ENCODE measurements at places on chromosomes 1 and 21. TPM values are rescaled to one million over a fixed set of nuclear protein-coding genes. Genes with fewer than 3 reads are reported as not detected.

DNA sequence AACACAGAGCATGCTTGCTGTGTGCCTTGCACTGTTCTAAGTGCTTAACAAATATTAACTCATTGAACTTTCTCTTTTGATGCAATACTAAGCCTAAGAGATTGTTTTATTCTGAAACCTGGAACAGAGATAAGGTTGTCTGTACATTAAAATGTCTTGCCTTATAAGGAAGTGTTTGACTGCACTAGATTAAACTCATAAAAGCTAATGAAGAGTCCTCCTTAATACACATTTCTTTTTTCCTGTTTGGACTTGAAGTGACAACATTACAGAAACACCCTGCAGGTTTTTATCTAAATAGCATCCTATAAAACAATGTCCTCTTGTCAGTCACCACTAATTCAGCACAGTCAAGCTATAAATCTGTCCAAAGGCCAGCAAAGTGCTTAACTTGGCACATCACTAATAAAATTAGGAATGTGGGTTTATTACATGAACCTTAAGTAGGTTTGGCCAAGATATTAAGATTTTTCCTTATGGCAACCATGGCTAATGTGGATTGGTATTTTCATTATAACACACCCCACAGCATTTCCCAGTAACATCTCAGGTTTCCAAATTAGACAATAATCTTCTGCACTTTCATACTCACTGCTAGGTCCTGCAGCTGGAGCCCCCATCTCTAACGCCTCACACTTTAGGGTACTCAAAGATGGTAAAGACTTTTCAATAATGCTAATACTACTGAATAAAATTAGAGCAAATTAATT, 389.7 kb downstream of the LMO4 start:
- H3K36me3 ChIP-seq: no peaks in the 10 kb centered on the region
- H3K27me3 ChIP-seq: no peaks in the 10 kb centered on the region
- H3K27ac ChIP-seq: no peak overlapping the region
- H3K4me1 ChIP-seq: no peaks in the 10 kb centered on the region
- DNase-seq: no peak

- no peaks in the 10 kb centered on the region for H3K4me1 ChIP-seq
- H3K36me3 ChIP-seq: no peaks in the 10 kb centered on the region
- no peak for DNase-seq
- no peak overlapping the region for H3K4me3 ChIP-seq
- H3K27ac ChIP-seq: no peak overlapping the region
Measured at GRCh38 chr1:190322274-190322673, 155.4 kb downstream of the BRINP3 start.

DNA sequence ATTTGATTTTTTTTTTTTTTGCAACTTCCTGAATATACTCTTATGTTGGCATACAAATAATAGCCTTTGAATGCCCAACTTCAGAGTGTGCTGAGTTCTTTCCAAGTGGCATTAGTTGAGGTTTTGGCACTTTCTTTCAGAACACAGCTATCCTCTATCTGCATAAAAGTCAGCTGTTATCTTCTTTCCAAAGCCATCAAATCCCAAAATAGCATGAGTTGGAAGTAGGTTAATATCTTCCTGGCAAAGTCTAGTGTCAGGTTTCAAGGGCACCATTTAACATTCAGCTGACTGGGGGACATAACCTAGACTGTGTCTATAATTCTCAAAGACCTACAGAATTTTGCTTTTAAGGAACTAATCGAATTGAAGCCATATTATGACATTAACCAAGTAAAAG, 223.9 kb downstream of the PLPP3 start:
- no peaks in the 10 kb centered on the region for H3K36me3 ChIP-seq
- peaks cover 9% of the 10 kb centered on the region for H3K4me1 ChIP-seq
- no peak for DNase-seq
- H3K27me3 ChIP-seq: no peaks in the 10 kb centered on the region
- H3K27ac ChIP-seq: no peak overlapping the region
- no peak overlapping the region for H3K4me3 ChIP-seq

- peaks cover 21% of the 10 kb centered on the region for H3K4me1 ChIP-seq
- no peak overlapping the region for H3K27ac ChIP-seq
- DNase-seq: no peak
- no peak overlapping the region for H3K4me3 ChIP-seq
- no peaks in the 10 kb centered on the region for H3K27me3 ChIP-seq
- H3K36me3 ChIP-seq: no peaks in the 10 kb centered on the region
Measured at GRCh38 chr1:9253004-9253403, 18.4 kb downstream of the H6PD start.

GRCh38 chr21:18917622-18918021, 514.0 kb upstream of the TMPRSS15 start:
- no peak overlapping the region for H3K27ac ChIP-seq
- no peaks in the 10 kb centered on the region for H3K27me3 ChIP-seq

GRCh38 chr1:98453066-98453465, 208.5 kb upstream of the SNX7 start:
- H3K4me3 ChIP-seq: no peak overlapping the region
- no peaks in the 10 kb centered on the region for H3K36me3 ChIP-seq

DNA sequence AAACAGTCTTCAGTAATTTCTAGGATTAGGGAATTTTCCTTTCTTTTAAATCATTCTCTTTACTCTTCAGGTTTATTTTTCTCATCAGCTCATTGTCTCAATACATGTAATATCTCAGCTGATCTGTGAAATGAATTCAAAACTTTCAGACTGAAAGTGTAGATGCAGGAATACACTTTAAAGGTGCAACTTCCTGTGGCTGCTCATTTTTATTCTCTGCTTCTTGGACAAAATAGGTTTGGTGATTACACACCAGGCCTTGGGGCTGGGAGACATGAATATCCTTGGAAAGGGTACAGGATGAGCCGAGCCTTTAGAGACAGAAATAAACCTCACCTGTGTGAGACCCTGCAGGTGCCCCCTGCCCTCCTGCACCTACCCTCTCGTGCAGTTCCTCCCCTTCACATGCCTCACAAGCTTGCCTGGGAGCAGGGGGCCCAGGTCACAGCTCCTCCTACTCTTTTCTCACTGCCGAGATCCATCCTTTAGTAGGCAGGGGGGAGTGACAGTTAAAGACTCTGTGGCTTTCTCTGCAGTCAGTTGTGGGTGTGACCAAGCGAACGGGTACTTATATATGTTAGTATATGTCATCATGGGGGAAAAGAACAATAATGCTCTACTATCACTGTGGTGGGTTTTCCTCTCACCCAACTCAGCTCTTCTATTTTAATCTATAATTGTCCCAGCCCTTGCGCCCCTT, 23.6 kb downstream of the XCL2 start:
- no peak overlapping the region for H3K4me3 ChIP-seq
- H3K4me1 ChIP-seq: no peaks in the 10 kb centered on the region
- no peaks in the 10 kb centered on the region for H3K36me3 ChIP-seq
- H3K27me3 ChIP-seq: no peaks in the 10 kb centered on the region
- no peak overlapping the region for H3K27ac ChIP-seq

PLA2G2F gene
- total RNA-seq: not detected

DNA sequence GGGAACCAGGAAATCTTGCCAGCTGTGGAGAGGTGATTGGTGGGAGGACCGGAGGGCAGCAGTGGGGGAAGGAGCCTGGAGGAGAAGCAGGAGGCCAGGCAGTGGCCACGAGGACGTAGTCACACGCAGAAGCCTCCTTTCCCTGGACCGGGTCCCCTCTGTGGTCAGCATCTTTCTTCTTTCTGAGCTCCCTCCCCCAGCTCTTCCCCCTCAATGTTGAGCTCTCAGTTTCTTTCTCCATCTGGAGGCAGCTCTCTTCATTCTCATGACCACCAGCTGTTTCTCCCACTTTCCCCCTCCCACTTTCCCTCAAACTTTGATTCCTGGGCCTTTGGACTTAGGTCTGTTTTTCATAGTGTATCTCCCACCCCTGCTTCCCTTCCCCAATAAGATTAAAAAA, 18.3 kb downstream of the KIRREL1 start:
- peak overlapping the region; percentile 46 for H3K27ac ChIP-seq
- H3K36me3 ChIP-seq: no peaks in the 10 kb centered on the region
- peak; percentile 38 for DNase-seq
- H3K4me1 ChIP-seq: no peaks in the 10 kb centered on the region
- no peaks in the 10 kb centered on the region for H3K27me3 ChIP-seq
- no peak overlapping the region for H3K4me3 ChIP-seq

DNA sequence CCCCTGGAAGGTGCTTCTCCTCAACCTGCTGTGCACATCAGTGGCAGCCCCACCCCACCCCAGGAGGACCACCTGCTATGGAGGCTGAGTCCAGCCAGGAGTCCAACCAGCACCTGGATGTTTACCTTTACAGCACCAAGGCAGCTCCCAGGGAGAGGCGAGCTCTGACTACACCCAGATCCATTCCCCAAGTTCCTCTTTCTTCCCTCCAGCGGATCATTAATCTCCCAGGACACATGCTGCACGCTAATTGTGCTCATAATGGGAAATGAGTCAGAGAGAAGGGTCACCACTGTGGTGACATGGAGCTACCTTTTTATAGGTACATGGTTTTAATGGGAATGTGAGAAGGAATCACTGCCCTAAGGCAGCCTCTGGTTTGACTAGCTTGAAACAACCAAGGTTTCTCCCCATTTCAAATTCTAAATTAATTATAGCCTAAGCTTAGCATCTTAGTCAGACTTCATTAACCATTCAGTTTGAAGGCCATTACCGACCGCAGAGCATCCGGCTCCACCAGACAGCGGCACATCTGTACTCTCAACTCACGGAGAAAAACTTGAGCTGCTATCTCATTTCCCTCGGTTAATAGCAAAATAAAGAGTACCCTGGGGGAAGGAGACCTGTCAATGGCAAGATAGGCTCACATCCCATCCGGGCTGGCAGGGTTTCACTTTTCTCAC, 173.1 kb upstream of the GALNT2 start:
- no peak for DNase-seq
- no peaks in the 10 kb centered on the region for H3K27me3 ChIP-seq
- no peak overlapping the region for H3K4me3 ChIP-seq
- no peaks in the 10 kb centered on the region for H3K36me3 ChIP-seq

ZDHHC18 gene
- total RNA-seq: 3.4 TPM

- H3K4me3 ChIP-seq: no peak overlapping the region
- no peaks in the 10 kb centered on the region for H3K36me3 ChIP-seq
- no peak overlapping the region for H3K27ac ChIP-seq
- no peaks in the 10 kb centered on the region for H3K27me3 ChIP-seq
Measured at GRCh38 chr1:73674945-73675561, 522.9 kb downstream of the LRRIQ3 start.

SDE2 gene
- total RNA-seq: 12.4 TPM

GRCh38 chr1:172460177-172460576, 16.3 kb upstream of the PIGC start:
- no peaks in the 10 kb centered on the region for H3K4me1 ChIP-seq
- DNase-seq: no peak
- H3K27me3 ChIP-seq: no peaks in the 10 kb centered on the region
- H3K36me3 ChIP-seq: no peaks in the 10 kb centered on the region
- H3K4me3 ChIP-seq: no peak overlapping the region

All from pancreas (tissue), 10 donors.